ENCODE measurements at places on chromosomes 6 and 20. TPM values are rescaled to one million over a fixed set of nuclear protein-coding genes. Genes with fewer than 3 reads are reported as not detected.
A peak's percentile ranks its signal among the peaks of the same experiment; 100 is the strongest.

The DPPA5 gene
- polyA plus RNA-seq, result not detected

- peaks cover 34% of the 10 kb centered on the region for H3K36me3 ChIP-seq
- no peaks in the 10 kb centered on the region for H3K27me3 ChIP-seq
- H3K27ac ChIP-seq, result no peak overlapping the region
- H3K4me3 ChIP-seq, result no peak overlapping the region
- no peaks in the 10 kb centered on the region for H3K4me1 ChIP-seq
- peak; percentile 6 for DNase-seq
These were observed 41.7 kb downstream of the AKIRIN2 start for GRCh38 chr6:87660226-87660911.

- H3K4me3 ChIP-seq, result no peak overlapping the region
- no peaks in the 10 kb centered on the region for H3K27me3 ChIP-seq
- H3K36me3 ChIP-seq, result peaks cover 43% of the 10 kb centered on the region
- no peak overlapping the region for H3K27ac ChIP-seq
These were observed 1.5 kb downstream of the VARS2 start for GRCh38 chr6:30915591-30915946.

GRCh38 chr6:83985308-83985713, 48.3 kb upstream of the MRAP2 start:
- no peaks in the 10 kb centered on the region for H3K36me3 ChIP-seq
- no peaks in the 10 kb centered on the region for H3K27me3 ChIP-seq
- no peaks in the 10 kb centered on the region for H3K4me1 ChIP-seq
- no peak overlapping the region for H3K4me3 ChIP-seq
- no peak for DNase-seq

GRCh38 chr6:112437058-112437457, 89.9 kb downstream of the RFPL4B start:
- no peak overlapping the region for H3K27ac ChIP-seq
- DNase-seq, result no peak

- H3K27ac ChIP-seq, result no peak overlapping the region
- H3K27me3 ChIP-seq, result no peaks in the 10 kb centered on the region
- no peak for DNase-seq
- H3K36me3 ChIP-seq, result no peaks in the 10 kb centered on the region
- H3K4me1 ChIP-seq, result peaks cover 12% of the 10 kb centered on the region
These were observed 10.9 kb upstream of the MRS2 start for GRCh38 chr6:24391756-24392405.

DNA sequence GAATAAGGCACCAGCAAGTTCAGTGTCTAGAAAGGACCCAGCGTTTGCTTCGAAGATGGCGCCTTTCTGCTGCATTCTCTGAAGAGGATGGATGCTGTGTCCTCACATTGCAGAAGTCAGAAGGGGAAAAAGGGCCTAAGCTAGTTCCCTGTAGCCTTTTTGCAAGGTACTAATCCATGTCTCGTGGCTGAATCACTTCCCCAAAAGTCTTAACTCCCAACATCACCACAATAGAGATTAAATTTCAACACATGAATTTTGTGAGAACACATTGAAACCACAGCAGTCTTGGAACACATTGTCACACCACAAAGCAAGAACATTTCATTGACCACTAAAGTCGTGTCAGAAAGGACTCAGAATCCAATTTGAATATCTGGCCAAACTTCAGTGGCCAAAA, 42.1 kb downstream of the KLHL31 start:
- DNase-seq, result peak; percentile 78
- H3K27me3 ChIP-seq, result no peaks in the 10 kb centered on the region
- H3K4me3 ChIP-seq, result no peak overlapping the region
- peaks cover 23% of the 10 kb centered on the region for H3K4me1 ChIP-seq

The HLA-DQB1 gene
- 638 TPM for polyA plus RNA-seq

DNA sequence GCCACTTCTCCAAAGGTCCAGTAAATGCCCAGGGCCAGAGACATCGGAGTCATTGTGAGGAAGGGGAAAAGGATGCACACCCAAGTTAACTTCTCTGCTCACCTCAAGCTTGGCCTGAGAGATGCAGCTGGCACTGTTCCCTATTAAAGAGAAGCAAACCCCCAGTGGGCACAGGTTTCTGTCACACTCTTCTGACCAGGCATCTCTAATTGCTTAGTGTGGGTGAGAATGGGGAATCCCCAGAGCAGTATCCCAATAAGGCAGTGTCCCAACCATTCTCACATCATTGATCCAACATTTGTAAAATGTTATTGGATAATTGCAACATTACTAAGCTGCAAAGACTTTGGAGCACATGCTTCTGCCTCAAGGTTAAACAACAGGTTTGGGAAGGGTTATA, 232.3 kb downstream of the ADGRG6 start:
- no peak overlapping the region for H3K4me3 ChIP-seq
- no peak for DNase-seq
- no peaks in the 10 kb centered on the region for H3K4me1 ChIP-seq
- no peak overlapping the region for H3K27ac ChIP-seq

DNA sequence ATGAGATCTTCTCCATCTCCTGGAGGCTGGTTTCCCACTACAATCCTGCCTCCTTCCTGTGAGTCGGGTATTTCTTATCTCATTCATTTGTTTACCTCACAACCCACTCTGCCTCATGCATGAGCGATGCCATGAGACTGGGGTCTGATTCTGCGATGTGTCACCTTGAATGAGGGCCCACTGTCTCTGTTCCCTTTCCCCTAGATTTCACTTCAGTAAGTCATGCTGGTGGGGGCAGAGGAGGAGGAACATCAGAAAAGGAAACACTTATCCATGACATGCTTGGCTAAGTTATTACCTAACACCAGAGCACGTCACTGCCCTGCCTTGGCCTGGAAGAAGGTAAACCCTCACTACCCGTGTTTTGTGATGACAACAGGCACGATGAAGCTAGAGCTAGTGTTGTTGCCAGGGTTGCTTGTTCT, 337.4 kb upstream of the PRDM1 start:
- H3K36me3 ChIP-seq, result no peaks in the 10 kb centered on the region
- H3K4me3 ChIP-seq, result no peak overlapping the region
- peak overlapping the region; percentile 64 for H3K27ac ChIP-seq
- peaks cover 24% of the 10 kb centered on the region for H3K4me1 ChIP-seq

The ZBP1 gene
- 3.0 TPM for polyA plus RNA-seq

GRCh38 chr20:19995220-19995863, 21.8 kb upstream of the NAA20 start:
- peaks cover 36% of the 10 kb centered on the region for H3K4me1 ChIP-seq
- no peaks in the 10 kb centered on the region for H3K27me3 ChIP-seq
- peaks cover 68% of the 10 kb centered on the region for H3K36me3 ChIP-seq
- DNase-seq, result no peak

The PRSS16 gene
- not detected for polyA plus RNA-seq

GRCh38 chr6:3743541-3743940, 8.0 kb downstream of the PXDC1 start:
- no peak overlapping the region for H3K27ac ChIP-seq
- H3K4me3 ChIP-seq, result no peak overlapping the region
- DNase-seq, result no peak
- H3K4me1 ChIP-seq, result peaks cover 12% of the 10 kb centered on the region

The HLA-DPA1 gene
- 578 TPM for polyA plus RNA-seq

DNA sequence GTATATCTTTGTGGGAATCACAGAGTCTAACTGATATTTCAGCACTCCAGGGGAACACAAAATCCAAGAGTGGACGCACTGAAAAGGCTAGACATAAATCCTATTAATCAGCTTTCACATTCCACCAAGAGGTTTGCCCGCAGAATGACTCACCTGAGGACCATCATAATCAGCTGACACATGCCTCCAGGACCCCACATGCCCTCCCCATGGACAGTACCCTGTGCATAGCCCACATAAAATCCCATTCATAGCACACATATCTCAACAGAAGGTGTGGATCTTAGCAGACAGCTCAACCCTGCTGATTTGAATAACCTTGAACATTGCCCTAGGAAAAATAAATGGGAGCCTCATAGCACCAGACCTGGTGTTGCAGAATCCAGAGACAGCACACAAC, 246.8 kb upstream of the TENT5A start:
- no peaks in the 10 kb centered on the region for H3K27me3 ChIP-seq
- no peak overlapping the region for H3K27ac ChIP-seq
- peaks cover 17% of the 10 kb centered on the region for H3K4me1 ChIP-seq

The FILIP1 gene
- not detected for polyA plus RNA-seq

GRCh38 chr6:75101896-75102295, 104.0 kb downstream of the COL12A1 start:
- DNase-seq, result no peak
- no peaks in the 10 kb centered on the region for H3K4me1 ChIP-seq
- H3K27ac ChIP-seq, result no peak overlapping the region

GRCh38 chr6:141532211-141532610, 600.5 kb upstream of the GJE1 start:
- H3K4me3 ChIP-seq, result no peak overlapping the region
- H3K4me1 ChIP-seq, result no peaks in the 10 kb centered on the region
- H3K36me3 ChIP-seq, result no peaks in the 10 kb centered on the region
- no peak overlapping the region for H3K27ac ChIP-seq
- DNase-seq, result no peak

GRCh38 chr6:148272597-148272996, 70.0 kb upstream of the SASH1 start:
- H3K27ac ChIP-seq, result no peak overlapping the region
- H3K4me1 ChIP-seq, result no peaks in the 10 kb centered on the region
